ENCODE measurements at places on chromosomes 12 and 14. TPM values are rescaled to one million over a fixed set of nuclear protein-coding genes. Genes with fewer than 3 reads are reported as not detected.

DNA sequence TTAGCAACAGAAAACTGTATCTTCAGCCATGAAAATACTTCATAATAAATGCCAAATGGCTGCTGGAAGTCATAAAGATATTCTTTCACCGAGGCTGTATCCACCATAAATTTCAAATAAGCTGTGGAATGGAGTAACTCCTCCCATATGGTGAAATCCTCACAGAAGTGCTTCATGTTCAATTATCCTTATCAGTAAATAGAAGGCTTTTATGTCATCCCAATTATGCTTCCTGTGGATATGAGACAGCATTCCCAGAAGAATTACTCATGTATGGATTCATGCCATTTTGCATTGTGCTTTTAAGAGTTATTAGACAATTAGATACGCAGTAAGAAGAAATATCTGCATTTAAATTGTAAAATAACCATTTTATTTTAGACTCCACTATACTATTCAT lies 99.0 kb downstream of the RTN1 start:
- H3K4me3 ChIP-seq: no peak overlapping the region
- no peaks in the 10 kb centered on the region for H3K4me1 ChIP-seq
- H3K27ac ChIP-seq: no peak overlapping the region
- no peaks in the 10 kb centered on the region for H3K27me3 ChIP-seq
- no peaks in the 10 kb centered on the region for H3K36me3 ChIP-seq

- no peak overlapping the region for H3K27ac ChIP-seq
- DNase-seq: peak; percentile 38
- H3K4me1 ChIP-seq: no peaks in the 10 kb centered on the region
- H3K4me3 ChIP-seq: peak overlapping the region; percentile 32
- H3K27me3 ChIP-seq: no peaks in the 10 kb centered on the region
- H3K36me3 ChIP-seq: no peaks in the 10 kb centered on the region
These were observed 131.6 kb downstream of the KSR2 start for GRCh38 chr12:117836999-117837736.

- H3K27ac ChIP-seq: no peak overlapping the region
- H3K27me3 ChIP-seq: no peaks in the 10 kb centered on the region
- no peak overlapping the region for H3K4me3 ChIP-seq
These were observed 80.2 kb downstream of the SLC4A8 start for GRCh38 chr12:51504851-51505250.

GRCh38 chr12:57741844-57742738 lies 2.7 kb upstream of the TSPAN31 start:
- H3K4me1 ChIP-seq: peaks cover 68% of the 10 kb centered on the region
- H3K27ac ChIP-seq: peak overlapping the region; percentile 88
- H3K36me3 ChIP-seq: peaks cover 8% of the 10 kb centered on the region
- DNase-seq: peak; percentile 81
- H3K4me3 ChIP-seq: peak overlapping the region; percentile 99

- H3K27ac ChIP-seq: no peak overlapping the region
- no peaks in the 10 kb centered on the region for H3K36me3 ChIP-seq
- DNase-seq: no peak
- no peaks in the 10 kb centered on the region for H3K4me1 ChIP-seq
These were observed 467.1 kb downstream of the ATP23 start for GRCh38 chr12:58408516-58408915.

PPP1R36 gene
- total RNA-seq: not detected

HOXC9 gene
- total RNA-seq: not detected

REP15 gene
- not detected for total RNA-seq
